ENCODE measurements at places on chromosomes 6 and 20.

DNA sequence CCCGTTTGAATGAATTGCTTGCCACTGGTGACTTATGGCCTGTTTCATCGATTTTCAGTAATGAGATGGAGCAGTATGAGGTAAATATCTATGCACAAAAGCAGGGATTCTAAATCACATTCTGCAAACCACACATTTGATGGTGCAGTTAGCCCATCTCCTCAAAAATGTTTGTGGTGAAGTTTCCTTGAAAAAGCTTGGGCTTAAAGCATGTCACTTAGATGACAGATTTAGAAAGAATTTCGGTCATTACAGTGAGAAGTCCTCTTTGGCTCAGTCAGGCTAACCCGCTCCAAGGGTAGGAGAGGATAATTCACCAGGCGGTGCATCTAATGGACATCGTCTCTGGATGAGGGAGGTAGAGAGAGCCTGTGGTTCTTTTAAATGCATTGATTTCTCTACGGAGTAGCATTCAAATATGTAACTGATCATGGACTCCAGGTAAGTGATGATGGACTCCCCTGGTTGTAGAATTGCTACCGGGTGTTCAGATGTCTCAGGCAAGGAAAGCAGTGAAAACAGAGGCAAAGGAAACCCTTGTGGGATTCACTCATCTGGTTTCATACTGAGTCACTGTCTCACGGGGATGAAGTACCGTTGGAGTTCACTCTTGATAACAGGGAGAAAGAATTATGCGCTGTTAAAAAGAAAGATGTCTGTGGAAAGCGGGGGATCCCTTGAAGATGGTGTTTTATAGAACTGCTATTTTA lies 65.3 kb downstream of the AIG1 start:
- no peak for DNase-seq

GRCh38 chr6:41965429-41966213 lies 24.0 kb upstream of the CCND3 start:
- no peak for DNase-seq

GRCh38 chr6:111258615-111259088 lies 171.3 kb downstream of the SLC16A10 start:
- DNase-seq, result no peak

GRCh38 chr6:25900843-25901242 lies 26.8 kb upstream of the SLC17A3 start:
- no peak for DNase-seq

DNA sequence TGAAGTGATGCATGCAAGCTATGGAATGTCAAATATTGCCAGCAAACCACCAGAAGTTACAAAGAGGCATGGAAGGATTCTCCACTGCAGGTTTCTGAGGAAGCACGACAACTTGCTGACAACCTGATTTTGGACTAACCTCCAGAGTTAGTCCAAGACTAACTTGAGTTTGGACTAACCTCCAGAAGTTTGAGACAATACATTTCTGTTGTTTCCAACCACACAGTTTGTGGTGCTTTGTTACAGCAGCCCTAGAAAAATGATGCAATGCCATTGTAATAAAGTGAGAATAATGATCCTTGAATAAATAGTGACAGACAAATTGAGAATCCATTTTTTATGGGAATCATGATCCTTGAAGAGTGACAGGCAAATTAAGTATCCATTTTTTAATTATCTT lies 169.9 kb upstream of the HDDC2 start:
- no peak for DNase-seq

DNA sequence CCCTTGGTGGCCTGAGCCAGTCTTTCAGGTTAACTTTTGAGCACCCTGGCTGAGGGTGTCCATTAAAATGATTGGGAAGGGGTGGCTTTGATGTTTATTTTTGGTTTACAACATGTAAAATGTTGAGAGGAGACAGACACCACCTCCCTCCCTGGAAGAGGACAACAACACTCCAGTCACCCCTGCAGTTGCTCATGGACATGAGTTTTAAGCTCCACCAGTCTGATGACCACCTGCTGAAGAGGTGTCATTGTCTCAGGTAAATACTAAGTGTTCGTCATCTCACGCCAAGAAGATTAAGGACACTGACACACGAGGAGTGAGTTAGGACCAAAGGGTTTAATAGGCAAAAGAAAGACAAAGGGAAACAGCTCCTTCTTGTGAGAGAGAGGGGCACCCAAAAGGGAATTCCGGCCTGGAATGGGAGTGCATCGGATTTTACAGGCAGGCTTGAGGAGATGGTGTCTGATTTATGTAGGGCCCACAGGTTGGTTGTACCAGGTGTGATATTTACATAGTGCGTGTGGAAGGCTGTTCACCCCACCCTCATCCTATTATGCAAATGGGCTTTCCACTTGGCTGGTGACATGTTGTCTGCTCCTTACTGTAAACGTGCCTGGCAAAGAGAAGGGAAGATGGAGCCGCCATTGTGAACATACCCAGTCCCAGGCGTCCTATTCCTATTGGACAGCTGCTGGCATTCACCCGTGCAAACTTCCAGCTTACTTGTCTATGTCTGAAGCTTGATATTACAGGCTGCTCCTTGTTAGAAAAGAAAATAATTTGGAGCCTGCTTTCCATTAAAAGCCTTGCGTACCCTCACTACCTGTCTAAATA lies 6.6 kb downstream of the HLA-B start:
- DNase-seq, result no peak

- no peak for DNase-seq
Measured at GRCh38 chr6:21937466-21937865, 343.9 kb downstream of the SOX4 start.

DNA sequence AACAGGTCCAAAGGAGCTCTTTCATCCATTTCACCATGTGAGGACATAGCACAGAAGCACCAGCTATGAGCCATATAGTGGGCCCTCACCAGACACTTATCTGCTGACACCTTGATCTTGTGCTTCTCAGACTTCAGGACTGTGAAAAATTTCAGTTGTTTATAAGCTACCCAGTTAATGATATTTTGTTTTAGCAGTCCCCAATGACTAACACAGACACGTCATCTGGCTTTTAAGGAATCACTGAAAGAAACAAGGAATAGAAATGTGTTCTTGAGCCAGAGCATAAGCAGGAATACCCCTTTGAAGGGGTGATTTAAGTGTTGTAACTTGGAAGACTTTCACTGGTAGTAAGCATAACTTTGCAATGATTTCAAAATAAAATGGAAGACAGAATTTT lies 214.7 kb upstream of the PTCHD4 start:
- no peak for DNase-seq

DNA sequence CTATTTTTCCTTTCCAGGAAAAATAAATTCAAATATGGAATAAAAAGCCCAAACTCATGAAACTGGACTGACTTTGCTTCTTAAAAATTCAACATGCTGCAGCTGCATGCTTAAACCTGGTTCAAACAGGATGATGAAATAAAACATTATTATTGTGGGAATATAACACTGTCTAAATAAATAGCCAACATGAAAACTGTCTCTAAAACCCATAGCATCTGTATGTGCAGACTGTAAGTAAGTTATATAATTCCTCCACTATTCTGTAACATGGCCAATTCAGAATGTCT lies 30.4 kb upstream of the AHI1 start:
- no peak for DNase-seq

GRCh38 chr20:44720997-44721784 lies 6.0 kb downstream of the CCN5 start:
- DNase-seq, result no peak

- DNase-seq, result no peak
Measured at GRCh38 chr6:89459501-89459900, 26.5 kb downstream of the ANKRD6 start.

DNA sequence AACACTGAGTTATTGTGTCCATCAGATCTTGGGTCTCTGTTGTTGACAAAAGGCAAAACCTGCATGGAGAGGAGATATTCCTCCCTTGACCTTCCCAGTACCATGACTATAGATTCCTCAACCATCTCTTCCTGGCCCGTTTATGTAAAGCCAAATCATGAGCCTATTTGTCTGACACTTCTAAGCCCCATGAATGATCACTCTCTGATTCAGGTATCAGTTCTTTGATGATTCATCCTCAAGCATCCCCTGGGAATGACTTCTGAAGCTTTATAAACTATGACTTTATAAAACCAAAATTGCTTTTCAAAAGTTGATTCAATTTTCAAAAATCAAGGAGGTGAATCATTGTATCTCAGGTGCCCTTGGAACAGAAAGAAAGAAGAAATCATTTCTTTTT lies 78.7 kb upstream of the LOC128125822 start:
- no peak for DNase-seq

Data from stimulated activated naive CD4-positive, alpha-beta T cell (primary cell).